ENCODE measurements at places on chromosomes 13 and 19.
A peak's percentile ranks its signal among the peaks of the same experiment; 100 is the strongest.

GRCh38 chr13:58989556-58989955 lies 1174.2 kb downstream of the DIAPH3 start:
- no peak for DNase-seq

- DNase-seq: no peak
Measured at GRCh38 chr13:56586976-56587375, 553.7 kb upstream of the PRR20A start.

GRCh38 chr13:28451482-28452217 lies 43.3 kb downstream of the FLT1 start:
- no peak for DNase-seq

- DNase-seq: peak; percentile 88
Measured at GRCh38 chr19:1172353-1173158, 1.5 kb downstream of the SBNO2 start.

DNA sequence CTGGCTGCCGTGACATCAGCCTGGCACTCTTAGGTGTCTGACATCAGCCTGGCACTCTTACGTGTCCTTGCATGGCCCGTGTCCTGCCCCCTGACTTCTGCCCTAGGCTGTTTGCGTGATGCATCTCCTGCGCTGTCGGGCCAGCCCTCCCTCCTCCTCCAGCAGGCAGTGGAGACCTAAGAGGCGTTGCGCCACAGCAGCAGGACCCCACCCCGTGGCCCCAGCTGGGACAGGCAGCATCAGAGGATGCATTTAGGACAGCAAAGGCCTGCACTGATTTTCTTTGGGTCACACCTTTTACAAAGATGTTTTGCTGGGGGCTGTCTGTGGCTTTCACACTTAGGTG lies 65.3 kb downstream of the GPR12 start:
- DNase-seq: no peak

DNA sequence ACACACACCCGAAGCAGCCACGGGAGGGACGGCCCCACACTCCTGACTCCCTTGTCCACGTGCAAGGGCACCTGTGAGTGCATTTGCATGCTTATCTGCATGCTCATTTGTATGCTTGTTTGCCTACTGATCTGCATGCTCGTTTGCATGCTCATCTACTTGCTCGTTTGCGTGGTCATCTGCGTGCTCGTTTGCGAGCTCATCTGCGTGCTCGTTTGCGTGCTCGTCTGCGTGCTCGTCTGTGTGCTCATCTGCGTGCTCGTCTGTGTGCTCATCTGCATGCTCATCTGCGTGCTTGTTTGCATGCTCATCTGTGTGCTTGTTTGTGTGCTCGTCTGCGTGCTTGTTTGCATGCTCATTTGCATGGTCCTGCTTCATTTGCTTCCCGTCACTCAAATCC lies 23.8 kb downstream of the SHC2 start:
- DNase-seq: no peak

DNA sequence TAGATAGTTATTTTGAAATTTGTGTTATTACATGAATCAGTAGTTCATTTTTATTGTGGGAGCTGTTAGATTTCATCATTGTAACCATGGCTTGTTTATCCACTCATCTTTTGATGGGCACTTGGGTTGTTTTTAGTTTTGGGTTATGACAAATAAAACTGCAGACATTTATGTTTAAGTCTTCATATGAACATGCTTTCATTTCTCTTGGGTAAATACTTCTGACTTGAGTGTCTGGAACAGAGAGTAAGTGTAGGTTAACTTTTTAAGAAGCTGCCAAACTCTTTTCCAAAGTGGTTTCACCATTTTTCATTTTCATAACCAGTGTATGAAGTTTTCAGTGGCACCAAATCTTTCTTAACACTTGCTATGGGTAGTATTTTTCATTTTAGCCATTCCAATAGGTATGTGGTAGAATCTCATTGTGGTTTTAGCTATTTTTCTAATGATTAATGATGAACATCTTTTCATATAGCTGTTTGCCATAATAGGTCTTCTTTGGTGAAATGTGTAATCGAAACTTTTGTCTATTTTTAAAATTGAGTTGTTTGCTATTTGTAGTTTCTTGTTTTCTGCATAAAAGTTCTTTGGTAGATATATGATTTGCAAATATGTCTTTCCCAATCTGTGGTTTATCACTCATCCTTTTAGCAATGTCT lies 17.9 kb downstream of the SLAIN1 start:
- no peak for DNase-seq

DNA sequence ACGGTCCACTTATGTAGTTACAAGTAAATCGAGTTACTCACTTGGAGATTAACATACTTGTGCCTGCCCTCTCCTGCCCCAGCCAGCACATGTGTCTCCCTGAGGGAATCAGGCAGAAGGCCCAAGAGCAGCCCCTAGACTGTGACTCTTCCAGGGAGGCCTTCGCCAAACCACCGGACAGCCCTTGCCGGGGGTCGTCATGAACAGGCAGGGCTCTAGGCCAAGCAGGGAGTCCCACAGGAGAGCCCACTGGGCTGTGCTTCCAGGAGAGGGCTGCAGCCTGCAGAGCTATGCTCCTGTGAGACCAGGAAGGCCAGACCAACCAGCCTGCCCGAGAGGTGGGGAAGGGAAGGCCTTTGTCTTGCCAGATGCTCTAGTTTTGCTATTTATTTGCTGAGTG lies 283.3 kb downstream of the FOXO1 start:
- no peak for DNase-seq

DNA sequence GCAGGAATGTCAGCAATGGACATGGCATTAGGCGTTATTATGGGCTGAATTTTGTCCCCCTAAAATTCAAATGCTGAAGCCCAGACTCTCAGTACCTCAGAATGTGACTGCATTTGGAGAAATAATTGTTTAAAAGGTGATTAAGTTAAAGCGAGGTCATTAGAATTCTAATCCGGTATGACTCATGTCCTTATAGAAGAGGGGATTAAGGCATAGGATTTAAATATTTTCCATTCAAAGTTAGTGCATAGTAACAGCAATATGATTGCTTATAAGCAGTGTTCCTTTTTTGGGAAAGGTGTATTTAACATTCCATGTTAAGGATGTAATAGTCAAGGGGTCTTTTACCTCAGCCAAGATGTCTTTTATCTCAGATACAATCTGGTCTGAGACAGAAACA lies 95.5 kb downstream of the NHLRC3 start:
- DNase-seq: no peak

GRCh38 chr13:64470751-64471150 lies 2759.4 kb downstream of the PCDH9 start:
- no peak for DNase-seq

GRCh38 chr13:43333176-43333575 lies 309.8 kb downstream of the DNAJC15 start:
- no peak for DNase-seq

GRCh38 chr19:50896591-50897190 lies 14.5 kb downstream of the KLK4 start:
- DNase-seq: no peak

DNA sequence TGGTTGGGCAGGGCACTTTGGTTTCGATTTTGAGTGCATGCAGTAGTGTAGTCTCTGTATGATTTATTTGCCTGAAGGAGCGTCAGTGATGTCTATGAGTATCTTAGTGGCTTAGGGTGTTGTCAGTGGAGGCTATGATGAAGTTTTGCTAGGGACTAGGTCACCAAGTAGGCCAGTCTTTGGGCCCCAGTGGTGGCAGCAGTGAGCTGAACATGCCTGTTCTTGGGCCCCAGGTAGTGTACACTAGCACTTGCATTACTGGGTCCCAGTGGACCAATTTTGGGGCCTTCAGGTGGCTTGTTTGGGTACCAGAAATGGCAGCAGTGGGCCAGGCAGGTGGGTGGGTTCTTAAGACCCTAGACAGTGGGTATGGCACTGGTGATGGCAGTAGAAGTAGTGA lies 598.7 kb upstream of the SPRY2 start:
- DNase-seq: no peak

DNA sequence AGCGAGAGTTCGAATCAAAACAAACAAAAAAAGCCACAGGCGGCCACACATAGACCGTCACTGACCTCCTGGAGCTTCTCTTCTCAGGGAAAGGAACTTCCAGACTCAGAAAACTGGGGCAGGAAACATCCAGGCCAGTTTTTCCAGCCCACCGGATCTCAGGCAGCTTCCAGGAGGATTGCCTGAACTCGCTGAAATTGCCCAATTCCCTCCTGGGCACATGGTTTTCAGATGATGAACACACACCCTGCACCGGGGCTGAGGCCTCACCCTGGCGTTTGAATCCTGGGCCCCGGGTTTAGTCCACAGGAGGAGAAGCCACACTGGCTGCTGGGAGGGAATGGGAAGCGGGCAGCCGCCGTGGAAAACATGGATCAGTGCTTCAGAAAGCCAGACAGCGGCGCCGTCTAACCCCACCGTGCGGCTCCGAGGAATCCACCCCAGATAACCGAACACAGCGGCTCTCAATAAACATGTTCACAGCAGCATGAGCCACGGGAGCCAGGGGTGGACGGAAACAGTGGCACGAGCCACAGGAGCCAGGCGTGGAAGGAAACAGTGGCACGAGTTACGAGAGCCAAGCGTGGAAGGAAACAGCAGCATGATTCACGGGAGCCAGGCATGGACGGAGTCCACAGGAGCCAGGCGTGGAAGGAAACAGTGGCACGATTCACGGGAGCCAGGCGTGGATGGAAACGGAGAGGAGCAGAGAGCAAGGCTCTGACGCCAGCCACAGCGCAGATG lies 18.2 kb upstream of the PTBP1 start:
- peak; percentile 84 for DNase-seq

GRCh38 chr13:50893211-50893852 lies 16.3 kb upstream of the RNASEH2B start:
- DNase-seq: no peak

DNA sequence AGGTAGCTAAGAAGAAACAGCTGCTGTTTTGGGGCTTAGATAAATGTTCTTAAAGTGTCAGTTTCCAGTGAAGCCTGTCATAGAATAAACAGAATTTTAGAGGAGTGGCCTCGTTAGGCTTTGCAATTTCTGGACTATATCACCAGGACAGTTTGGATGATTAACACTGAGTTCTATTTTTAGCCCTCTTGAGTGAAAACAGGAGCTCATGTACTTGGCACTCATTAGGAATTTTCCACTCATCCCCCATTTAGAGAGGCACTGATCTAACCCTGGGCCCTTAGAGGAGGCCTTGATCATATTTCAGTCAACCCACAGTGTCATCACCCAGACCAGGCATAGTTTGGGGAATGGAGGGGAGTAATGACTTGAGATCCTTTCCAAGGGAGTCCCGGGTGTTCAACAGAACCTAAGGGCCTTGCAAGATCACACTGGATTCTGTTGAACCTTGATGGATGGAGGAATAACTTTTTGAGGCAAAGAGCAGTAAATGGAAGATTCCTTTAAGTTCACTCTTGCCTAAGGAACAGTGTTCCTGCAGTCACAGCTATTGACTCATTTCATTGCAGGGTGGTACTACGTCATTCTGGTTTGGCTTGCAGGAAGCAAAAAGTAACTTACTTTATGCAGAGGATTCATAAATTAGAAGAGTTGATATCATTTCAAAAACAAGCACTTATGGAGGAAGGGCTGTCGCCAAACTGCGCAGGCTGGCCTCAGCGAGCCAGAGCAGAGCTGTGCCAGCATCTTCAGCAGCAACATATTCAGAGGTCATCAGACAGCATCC lies 160.2 kb downstream of the SLC7A1 start:
- peak; percentile 88 for DNase-seq

DNA sequence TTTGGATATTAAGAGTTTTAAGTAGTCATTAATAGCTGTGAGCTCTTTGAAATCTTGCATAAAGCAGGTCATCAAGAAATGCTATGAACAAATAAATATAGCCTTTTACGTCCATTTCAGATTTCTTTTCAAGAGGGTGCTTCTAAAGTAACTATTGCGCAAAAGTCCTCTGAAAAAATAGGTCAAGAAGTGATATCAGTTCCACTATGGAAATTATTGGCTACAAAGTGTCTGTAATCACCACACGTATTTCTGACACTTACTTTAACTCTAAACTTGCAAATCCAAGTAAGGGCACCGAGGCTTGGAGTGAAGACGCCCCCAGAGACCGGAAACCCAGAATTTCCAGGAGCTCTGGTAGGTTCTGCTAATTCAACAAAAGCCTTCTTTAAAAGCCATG lies 44.9 kb upstream of the STARD13 start:
- DNase-seq: no peak

DNA sequence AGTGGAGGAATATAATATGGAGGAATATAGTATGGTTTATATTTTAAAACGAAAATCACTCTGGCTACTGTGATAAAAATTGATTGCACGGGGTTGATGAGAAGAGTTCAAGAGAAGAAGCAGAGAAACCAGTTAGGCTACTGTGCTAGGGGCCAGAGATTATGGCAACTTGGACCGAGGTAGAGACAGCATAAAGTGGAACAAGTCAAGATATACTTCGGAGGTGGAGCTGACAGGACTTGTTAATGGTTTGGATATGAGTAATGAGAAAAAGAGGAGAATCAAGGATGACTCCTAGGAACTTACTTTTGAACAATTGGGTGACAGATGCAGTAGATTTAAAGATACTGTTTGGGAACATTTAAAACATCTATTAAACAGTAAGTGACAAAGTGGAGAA lies 6.6 kb upstream of the WDFY2 start:
- no peak for DNase-seq

DNA sequence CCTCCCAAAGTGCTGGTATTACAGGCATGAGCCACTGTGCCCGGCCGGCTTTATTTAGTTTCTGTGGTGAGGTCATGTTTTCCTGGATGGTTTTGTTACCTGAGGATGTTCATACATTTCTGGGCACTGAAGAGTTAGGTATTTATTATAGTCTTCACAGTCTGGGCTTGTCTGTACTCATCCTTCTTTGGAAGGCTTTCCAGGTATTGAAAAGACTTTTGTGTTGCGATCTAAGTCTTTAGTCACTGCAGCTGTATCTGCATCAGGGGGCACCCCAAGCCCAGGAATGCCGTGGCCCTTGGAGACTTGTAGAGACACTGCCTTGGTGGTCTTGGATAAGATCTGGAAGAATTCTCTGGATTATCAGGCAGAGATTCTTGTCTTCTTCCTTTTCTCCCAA lies 12.8 kb downstream of the BLOC1S3 start:
- no peak for DNase-seq

- DNase-seq: peak; percentile 90
Measured at GRCh38 chr19:38949580-38950367, 19.0 kb downstream of the MRPS12 start.

- peak; percentile 99 for DNase-seq
Measured at GRCh38 chr19:56507446-56508289, at the start of gene ZNF471. TSS of gene ZNF471 (plus strand) at chr19:56507855. CDS start at chr19:56511572, 3,717 bp downstream.

GRCh38 chr19:4647676-4648644 lies 8.6 kb downstream of the TNFAIP8L1 start:
- DNase-seq: peak; percentile 90
